ENCODE measurements at places on chromosomes 5 and 9.

- DNase-seq: no peak
Measured at GRCh38 chr5:172114875-172115422, 73.1 kb downstream of the STK10 start.

DNA sequence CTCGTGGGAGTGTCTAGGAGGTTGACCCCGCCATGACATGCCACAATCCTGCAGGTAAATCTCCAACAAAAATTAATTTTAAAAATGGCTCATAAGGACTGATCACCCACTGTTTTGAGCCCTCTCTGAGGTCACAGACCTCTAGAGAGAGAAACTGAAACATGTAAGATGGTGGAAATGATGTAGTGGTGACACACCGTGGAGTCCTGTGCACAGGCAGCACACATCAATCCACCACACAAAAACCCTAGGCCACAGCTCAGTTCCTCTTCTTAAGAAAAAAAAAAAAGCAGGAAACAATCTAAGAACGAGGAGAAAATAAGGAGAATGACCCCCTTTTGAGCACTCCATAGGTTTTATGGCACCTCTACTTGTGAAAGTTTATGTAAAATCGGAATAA lies 93.8 kb upstream of the FAM120A start:
- DNase-seq: no peak

DNA sequence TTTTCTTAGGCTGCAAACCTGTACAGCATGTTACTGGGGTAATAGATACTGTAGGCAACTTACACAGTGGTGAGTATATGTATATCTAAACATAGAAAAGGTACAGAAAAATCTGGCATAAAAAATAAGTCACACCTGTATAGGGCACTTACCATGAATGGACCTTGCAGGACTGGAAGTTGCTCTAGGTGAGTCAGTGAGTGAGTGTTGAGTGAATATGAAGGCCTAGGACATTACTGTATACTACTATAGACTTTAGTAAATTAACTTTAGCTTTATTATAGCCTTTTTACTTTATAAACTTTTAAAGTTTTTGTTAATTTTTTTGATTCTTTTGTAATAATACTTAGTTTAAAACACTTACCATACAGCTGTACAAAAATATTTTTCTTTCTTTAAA lies 51.3 kb downstream of the DENND4C start:
- no peak for DNase-seq

DNA sequence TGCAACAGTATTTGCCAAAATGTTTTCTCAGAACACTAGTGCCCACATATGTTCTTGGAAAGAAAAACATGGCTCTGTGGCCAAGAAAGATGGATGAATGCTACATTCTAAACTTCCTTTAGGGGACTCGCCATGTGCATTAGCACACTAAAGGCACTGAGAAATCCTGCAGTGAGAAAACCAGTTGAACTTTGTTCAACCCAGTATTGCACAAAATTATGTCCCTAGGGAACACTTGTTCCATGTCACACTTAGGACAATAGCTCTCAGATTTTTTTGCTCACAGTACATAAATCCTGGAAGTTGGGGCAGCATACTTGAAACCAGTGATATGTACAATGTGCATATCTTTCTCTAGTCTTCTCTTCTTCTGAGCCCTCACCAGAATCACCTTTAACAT lies 96.6 kb downstream of the ADRB2 start:
- no peak for DNase-seq

GRCh38 chr9:99121604-99122003 lies 16.7 kb downstream of the TGFBR1 start:
- DNase-seq: no peak
